Spinal cord (tissue), 10 donors: ENCODE measurements at places on chromosomes 6 and 20.
A peak's percentile ranks its signal among the peaks of the same experiment; 100 is the strongest.

DNA sequence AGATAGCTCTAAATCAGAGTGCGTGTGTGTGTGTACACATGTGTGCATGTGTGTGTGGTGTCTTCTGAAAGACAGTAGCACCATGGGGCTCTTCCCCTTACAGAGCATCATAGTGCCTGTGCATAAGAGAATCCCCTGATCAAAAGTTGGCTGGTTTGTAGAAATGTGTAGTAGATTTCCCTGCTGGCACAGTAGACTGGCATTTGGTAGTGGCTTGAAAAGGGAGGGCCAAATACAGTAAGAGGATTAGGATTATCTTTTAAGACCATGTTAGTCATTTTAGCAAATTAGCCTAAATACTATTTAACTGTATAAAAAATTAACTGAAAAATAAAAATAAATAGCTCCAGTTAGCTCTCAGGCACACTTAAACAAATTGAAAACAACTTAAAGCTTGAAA lies 112.6 kb downstream of the B3GAT2 start:
- no peak for DNase-seq

DNA sequence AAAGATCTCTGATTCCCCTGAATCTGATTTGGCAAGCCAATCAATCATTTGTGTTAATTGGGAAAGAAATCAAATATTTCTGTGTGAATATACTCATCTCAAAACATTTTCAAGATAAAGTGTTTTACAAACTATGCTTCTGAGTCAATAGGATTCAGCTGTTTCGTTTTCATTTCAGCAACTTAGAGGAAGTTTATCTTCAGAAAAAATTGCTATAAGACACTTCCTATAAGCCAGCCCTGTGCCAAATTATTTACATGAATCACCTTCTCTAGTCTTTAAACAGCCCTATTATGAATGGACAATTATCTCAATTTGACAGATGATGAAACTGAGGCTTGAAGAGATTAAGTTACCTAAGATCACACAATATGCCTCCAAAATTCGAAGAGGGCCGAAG lies 10.9 kb downstream of the DEFB129 start:
- DNase-seq = no peak

- no peak for DNase-seq
Observed at GRCh38 chr6:88631830-88632229, 331.6 kb downstream of the RNGTT start.

GRCh38 chr6:148972481-148972880 lies 225.7 kb downstream of the UST start:
- peak; percentile 49 for DNase-seq

DNA sequence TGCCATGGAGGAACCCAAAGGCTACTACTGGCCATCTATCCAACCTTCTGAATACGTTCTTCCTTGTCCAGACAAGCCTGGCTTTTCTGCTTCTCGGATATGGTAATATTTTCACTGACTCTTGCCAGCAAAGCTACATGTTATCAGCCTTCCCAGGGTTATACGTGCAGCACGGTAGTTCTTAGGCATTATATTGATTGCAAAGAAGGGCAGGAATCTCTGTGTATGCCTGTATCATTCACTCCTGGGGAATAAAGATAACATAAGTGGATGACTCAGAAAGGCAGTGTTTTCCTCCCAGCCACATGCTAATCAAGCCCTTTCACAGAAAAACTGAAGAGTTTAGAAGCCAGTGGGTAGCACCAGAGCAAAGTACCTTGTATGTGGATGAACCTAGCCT lies 98.7 kb downstream of the ADGRG6 start:
- no peak for DNase-seq

DNA sequence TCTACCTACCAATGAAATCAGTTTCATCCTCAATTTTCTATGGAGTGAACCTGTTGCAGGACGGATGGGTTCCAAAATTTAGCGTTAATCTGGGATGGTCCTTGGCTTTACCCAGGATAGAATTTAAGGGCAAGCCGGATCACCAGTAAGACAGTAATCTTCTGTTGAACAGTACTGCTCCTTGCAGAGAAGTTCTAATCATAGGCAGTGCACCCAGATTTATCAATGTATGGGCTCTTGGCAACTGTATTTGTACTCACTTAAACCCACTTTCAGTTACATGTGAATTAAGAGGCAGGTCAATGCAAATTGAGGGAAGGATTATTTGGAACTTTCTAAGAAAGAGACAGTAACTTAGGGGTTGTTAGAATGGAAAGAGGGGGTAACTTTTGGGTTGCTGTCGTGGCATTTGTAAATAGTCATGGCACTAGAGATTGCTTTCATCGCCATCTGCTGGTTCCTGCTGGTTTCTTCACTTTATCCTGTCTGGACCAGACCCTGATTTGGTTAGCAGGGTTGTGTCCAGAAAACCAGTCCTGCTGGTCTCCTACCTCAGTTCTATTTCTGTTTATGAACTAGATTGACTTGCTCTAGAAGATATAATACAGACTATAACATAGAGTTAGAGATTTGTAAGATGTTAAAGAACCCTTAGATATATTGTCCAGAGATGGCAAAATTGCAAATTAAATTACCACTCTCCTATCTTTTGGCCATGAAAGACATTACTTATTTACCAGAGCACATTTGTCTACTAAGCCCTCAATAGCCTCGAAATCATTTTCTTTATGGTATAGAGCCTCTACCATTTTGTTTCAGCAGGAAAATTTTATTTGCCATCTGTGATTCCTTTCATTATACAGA lies 646.3 kb downstream of the UTRN start:
- DNase-seq = no peak

- DNase-seq = no peak
Observed at GRCh38 chr6:52087498-52087999, at the start of gene PKHD1. Gene PKHD1 (minus strand): TSS chr6:52087613. CDS start chr6:52084933, 2,680 bp downstream.

GRCh38 chr6:166306378-166307081 lies 1.7 kb downstream of the PRR18 start:
- DNase-seq = no peak

GRCh38 chr6:41548098-41548840 lies 2.1 kb downstream of the FOXP4 start:
- no peak for DNase-seq

GRCh38 chr6:1700278-1700967 lies 90.7 kb downstream of the FOXC1 start:
- DNase-seq = no peak

DNA sequence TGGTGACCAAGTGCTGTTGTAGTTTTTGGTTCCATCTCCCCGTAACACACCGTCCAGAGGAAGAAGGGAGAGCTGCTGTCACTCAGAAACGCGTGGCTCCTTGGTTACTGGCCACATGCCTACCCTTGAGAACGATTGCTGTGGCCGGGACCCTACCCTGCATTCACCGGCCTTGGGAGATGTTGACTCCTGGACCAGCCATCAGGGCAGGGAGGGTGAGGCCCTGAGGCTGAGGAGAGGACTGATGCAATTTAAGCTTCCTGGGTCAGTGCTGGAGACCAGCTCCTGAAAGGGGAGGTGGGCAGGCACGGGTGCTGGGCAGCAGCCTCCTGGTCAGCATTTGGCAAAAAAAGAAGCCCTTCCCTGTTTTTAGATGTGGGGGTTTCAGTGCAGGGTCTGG lies 31.5 kb downstream of the ERMARD start:
- DNase-seq = no peak

- DNase-seq = no peak
Observed at GRCh38 chr6:4801491-4802110, 25.4 kb downstream of the CDYL start.

- no peak for DNase-seq
Observed at GRCh38 chr6:34229877-34230276, 6.8 kb upstream of the HMGA1 start.

- no peak for DNase-seq
Observed at GRCh38 chr20:24913076-24913628, 35.9 kb upstream of the CST7 start.

DNA sequence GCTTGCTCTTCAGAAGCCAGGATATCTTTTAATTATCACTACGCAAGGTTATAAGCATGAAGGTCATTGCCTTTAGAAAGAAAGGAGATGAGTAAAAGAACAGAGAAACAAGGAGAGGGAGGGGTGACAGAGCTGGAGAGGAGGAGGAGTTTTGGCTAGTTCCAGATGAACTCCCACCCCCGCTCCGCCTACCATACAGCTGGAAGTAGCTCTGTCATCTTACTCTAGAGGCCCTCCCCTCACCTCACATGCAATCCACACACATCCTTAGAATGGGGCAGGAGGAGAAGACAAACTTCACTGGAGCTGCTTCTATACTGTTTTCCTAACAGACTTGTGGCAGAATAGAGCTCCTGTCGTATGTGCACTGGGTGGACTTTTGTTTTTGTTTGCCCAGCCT lies 144.7 kb downstream of the SCML4 start:
- no peak for DNase-seq

DNA sequence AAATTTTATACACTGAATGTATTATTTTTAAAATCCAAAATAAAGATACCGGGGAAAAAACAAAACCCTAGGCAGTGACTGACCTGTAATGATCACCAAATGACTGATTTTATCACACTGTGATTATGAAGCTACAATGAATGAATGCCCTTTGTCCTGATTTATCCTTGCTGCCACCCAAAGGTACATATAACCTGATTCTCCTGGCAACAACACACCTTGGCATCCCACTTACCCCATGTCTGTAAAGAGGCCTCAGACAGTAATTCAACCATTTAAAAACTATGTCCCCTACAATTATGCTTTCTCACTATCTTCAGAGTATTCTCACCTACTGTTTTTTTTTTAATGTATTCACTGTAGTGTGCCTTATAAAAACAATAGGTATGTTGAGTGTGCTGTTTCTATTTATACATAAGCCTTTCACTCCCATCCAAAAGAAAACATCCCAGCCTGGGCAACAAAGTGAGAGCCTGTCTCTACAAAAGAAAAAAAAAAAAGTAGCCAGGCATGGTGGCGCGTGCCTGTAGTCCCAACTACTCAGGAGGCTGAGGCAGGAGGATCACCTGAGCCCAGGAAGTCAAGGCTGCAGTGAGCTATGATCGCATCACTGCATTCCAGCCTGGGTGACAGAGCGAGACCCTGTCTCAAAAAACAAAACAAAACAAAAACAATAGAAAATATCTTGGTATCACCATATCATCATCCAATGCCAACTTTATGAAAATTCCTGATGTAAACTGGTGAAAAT lies 21.7 kb downstream of the B4GALT5 start:
- no peak for DNase-seq

- no peak for DNase-seq
Observed at GRCh38 chr20:4764805-4765204, 43.1 kb downstream of the PRND start.

- no peak for DNase-seq
Observed at GRCh38 chr20:13717631-13718044, 67.1 kb downstream of the ESF1 start.

- no peak for DNase-seq
Observed at GRCh38 chr20:13515796-13516558, 122.8 kb downstream of the TASP1 start.

GRCh38 chr20:62313021-62313420 lies 10.2 kb downstream of the ADRM1 start:
- no peak for DNase-seq

- DNase-seq = no peak
Observed at GRCh38 chr20:3226864-3227263, 12.1 kb downstream of the SLC4A11 start.

DNA sequence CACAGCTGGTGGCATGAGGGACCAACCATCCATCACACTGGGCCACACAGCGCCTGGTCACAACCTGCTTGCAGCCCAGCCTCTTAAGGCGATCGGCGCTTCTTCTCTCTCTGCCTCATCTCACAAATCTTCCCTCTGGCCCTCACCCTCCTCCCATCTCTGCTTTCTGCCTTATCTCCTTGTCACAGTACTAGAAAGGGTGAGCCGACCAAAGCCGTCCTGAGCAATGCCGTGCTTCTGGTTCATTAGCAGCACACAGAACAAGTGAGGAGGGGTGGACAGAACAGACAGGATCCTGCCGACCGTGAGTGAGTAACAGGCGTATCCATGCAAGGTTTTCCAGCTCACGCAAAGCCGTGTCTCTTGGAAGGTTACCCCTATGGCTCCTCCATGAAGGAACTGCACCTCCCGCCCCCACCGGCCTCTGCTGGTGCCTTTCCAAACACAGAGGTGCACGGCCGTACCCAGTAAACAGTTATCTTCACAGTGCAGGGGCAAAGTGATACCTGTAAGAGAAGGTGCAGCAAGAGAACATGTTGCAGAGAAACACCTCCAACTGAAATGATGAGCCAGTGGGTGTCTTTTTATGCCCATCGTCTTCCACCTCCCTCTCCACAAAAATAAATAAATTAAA lies 331.7 kb downstream of the FARS2 start:
- DNase-seq = no peak

DNA sequence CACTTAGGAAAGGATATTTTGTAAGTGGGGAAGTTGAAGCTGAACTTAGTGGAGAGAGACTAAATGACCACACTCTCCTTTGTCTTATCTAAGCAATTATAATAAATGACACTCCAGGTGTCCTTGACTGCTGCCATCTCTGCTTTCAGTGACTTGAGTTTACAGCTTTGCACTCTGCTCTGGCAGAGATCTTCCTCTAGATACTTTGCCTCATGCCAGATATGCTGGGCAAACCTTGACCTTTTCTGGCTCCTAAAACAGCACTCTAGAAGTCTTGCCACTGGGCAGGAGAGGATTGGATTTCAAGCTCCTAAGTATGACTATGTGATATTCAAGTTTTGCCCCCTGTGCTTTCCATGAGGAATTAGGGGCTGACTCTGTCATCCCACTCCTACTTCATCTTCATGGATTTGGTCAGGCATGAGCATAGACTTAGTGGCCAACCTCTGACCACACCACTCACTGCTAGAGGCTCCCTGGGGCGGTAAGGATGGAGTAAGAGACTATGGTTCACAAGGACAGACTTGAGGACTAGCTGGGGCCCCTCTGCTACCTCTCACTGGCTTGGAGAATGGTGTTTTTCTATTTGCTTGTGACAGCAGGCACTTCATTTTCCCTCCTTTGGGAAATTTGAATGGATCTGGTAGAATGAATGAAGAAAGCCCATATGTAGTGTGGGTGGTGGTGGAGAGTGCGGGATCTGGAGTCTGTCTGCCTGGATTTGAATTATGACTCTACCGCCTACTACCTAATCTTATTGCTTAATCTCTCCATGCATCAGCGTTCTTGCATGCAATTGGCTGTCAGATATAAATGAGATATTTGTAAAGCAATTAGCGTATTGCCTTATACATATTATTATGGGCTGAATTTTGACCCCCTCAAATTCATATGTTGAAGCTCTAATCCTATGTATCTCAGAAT lies 191.4 kb downstream of the REV3L start:
- no peak for DNase-seq

DNA sequence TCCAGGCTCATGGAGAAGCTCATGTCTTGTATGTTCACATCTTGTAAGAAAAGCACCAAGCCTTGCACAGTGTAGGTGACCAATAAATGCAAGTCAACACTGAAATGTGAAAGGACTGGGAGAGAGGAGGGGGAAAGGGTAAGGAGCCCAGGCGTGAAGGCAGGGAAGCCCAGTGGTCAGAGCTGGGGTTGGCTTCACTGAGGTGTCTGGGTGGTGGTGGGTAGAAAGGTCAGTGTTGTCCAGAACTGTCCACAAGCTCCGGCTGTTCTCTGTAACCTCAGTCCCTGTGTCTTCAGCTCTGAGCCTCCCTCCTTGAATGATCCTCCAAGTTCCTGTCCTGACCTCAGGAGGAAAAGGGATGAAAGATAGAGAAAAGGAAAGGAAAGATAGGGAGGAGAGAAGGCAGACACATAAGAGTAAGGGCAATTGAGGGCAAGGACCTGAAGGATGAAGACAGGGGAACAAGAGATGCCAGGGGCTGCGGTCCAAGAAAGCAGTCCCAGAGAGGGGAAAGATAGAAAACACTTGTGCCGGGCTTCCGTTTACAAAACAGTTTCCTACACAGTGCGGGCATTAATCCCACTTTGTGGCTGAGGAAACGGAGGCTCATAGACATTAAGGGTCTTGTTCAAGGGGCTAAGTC lies 2.4 kb upstream of the TNXB start:
- DNase-seq = no peak

- no peak for DNase-seq
Observed at GRCh38 chr20:63123331-63123741, 92.6 kb downstream of the YTHDF1 start.
